ENCODE measurements at places on chromosomes 12 and 14.

DNA sequence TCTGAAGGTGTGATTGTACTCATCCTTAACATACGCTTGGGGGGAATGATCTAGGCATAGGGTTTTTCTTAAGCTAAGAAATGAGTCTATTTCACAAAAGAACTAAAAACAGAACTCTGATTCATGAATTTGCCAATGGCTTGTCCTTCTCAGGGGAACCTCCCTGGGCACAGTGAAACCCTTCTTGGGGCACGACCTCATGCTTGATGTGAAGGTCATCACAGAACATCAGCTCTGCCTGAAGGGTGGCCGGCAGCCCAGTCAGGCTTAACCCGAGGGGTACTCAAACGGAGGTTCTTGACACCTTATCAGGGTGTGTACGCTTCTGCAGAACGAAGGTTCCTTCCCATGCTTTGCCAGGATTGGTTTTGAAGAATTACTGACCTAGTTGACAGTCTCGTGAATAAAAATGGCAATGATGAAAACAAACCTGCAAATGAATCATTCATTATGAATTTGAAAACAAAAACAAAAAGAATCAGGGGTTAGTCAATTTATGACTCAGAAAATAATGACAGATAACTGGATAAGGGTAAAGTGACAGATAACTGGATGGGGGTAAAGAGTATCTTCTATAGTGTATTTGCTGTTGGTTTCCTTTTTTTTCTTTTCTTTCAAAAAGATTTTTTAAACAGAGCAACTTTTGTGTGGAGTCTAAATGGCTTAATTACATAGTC lies 86.4 kb downstream of the GALNT8 start:
- no peak for DNase-seq

GRCh38 chr12:28129031-28129430 lies 61.2 kb upstream of the CCDC91 start:
- DNase-seq: no peak

DNA sequence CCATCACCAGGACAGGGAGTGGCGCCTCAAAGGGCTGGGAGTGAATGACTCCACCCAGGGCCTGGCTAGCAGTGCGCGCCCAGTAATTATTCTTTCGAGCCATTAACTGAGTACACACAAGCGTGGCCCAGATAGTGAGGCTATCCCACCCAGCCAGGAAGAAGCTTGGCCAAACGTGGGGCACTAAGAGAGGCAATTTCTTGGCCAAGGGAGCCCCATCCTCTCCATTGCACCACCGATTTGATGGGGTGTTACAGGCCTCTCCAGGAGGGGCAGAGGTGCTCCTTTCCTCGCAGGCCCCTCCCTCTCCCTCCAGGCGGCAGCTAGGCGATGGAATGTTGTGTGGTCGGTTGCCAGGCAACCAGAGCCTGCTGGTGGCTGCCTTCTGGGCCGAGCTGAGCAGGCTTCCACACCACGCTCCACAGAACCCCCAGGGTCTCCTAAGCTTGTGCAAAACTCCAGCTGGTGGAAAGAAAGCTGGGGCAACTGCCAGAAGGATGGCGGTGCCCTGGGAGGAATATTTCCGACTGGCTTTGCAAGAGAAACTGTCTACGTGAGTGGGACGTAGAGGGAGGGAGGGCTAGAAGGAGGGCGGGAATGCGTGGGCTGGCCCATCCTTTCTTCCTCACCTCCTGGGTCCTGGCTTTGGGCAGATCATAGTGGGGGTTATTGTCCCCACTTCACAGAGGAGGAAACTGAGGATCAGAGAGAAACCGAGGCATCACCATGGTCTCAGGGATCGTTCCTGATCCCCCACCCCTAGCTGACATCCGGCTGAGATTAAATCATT lies at the start of gene CFAP73:
Gene CFAP73 (plus strand): TSS at position 364 of the 790 bp plus-strand sequence. CDS start 134 bp downstream, at position 498.
- peak; percentile 60 for DNase-seq

DNA sequence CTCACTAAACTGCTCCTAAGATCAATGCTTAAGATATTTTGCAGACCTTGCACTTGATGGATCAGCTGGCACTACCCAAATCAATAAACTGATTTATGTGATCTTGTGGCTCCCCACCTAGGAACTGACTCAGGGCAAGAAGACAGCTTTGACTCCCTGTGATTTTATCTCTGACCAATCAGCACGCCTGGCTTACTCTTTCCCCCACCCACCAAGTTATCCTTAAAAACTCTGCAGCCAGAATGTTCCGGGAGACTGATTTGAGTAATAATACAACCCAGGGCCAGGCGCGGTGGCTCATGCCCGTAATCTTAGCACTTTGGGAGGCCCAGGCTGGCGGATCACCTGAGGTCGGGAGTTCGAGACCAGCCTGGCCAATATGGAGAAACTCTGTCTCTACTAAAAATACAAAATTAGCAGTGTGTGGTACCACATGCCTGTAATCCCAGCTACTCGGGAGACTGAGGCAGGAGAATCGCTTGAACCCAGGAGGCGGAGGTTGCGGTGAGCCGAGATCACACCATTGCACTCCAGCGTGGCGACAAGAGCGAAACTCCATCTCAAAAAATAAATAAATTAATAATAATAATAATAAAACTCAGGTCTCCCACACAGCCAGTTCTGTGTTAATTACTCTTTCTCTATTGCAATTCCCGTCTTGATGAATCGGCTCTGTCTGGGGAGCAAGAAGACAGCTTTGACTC lies 12.0 kb downstream of the MORN3 start:
- no peak for DNase-seq

GRCh38 chr14:96792003-96792402 lies 5.2 kb upstream of the VRK1 start:
- no peak for DNase-seq

DNA sequence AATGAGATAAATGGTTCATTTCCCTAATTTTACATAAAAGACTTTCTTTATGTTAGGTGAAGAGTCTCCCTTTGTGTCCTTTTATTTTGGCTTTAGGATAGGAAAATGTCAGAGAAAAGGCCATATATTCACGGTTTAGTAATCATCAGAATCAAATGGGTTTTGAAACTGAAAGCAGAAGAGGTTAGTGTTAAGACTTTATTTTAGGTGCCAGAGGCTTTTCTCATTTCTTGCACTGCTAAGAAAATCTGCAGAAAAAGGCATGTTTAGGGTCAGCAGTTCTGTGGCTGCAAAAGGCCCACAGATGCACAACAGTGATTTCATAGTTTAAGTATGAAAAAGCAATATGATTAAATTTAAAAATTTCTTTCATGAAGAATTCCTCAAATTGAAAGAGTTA lies 80.4 kb upstream of the SINHCAF start:
- DNase-seq: peak; percentile 14

DNA sequence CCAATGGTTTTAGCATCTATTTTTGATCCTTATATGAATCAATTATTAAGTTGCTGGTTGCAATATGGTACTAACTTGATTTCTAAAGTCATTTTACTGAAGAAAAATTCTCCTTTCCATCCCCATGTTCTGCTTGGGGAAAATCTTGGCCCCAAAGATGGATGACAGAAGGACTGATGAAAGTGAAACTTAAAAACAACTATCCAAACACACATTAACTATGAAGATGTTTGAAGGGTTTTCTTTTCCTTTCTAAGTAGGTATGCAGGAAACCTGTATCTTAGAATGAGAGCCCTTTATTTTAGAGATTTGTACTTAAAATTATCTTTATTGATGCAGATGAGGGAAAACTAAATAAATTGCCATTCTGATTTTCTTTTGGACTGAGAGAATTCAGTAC lies 5.9 kb downstream of the C12orf71 start:
- no peak for DNase-seq

DNA sequence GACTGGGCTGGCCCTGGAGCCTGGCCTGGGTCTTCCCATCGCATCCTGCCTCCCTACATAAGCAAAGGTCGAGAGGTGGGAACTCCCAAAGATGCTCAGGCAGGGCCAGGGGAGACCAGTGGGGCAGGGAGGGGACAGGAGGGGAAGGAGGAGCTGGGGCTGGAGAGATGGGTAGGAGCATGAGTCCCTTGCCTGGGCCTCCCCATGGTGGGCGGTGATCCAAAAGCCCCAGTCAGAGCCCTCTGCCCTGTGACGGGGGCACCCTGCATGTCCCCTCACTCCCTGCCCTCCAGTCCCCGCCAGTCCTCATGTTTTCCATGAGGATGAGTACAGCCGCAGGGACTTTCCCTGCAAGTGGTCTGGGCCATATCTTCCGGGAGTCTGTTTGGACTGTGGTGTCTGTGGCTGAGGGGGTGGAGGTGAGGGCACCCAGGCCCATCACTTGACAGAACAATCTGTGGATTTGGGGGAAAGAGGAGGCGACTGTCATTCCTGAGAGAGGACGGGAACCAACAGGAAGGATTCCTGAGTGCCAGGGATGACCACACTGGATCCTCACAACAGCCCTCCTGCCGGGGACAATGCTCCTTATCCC lies 9.3 kb downstream of the BDKRB2 start:
- DNase-seq: no peak

DNA sequence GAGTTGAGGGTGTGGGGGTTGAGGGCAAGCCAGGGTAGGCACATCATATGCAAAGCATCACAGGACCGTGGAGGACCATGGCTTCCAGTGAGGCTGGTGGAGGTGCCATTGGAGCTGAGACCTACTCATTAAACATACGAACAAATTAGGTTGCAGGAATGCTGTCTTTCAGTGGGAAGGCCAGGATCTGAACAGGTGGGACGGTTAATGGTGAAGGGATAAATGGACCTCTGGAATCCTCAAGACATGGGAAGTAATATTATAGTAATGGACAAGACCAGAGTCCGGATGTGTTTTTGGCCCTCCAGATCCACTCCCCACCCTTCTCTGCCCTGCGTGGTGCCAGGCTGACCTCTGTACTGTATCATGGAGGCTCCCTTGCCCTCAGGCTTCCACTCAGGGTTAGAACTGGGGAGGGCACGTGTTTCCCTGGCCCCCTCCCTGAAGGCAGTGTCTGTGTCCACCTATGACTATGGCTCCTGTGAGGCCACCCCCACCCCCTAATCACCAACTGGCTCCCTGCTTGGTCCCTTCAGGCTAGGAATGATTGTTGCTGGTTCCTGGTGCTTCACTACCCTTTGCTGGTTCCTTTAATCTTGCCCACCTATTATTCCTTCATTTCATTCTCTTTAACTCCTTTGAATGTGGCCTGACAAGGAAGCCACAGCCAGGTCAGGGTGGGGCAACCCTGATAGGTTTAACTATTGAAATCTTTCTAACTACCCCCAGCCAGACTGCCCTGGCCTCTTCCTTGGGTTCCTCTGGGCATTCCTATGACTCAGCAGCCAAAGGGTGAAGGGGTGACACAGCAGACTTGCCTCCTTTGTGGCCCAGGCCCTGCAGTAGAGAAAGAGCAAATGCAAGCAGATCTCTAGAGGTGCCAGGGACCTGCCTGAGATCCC lies 10.7 kb downstream of the DHRS2 start:
- no peak for DNase-seq
